Activated CD4-positive, alpha-beta T cell treated with anti-CD3 and anti-CD28 coated beads, Interleukin-2, amount 50 U/mL, for 24 hours (primary cell): ENCODE measurements at places on chromosomes 7 and 10.

DNA sequence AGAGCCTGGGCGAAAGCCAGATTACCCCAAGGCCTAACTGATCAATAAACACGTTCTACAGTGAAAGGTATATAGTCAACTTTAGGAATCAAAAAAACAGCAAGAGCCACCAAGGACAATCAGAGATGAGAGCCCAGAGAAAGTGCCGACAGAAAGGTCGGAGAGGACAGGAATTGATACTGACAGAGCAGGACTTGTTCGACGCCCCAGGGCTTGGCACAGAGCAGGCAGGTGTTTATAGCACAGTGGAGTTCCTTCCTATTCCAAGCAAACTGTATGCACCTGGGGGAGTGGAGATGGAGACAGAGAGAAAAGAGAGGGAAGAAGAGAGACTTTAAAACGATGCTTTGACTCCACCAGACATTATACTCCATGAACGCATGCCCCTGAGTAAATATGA, 39.5 kb downstream of the PPP1R3C start:
- DNase-seq = no peak

DNA sequence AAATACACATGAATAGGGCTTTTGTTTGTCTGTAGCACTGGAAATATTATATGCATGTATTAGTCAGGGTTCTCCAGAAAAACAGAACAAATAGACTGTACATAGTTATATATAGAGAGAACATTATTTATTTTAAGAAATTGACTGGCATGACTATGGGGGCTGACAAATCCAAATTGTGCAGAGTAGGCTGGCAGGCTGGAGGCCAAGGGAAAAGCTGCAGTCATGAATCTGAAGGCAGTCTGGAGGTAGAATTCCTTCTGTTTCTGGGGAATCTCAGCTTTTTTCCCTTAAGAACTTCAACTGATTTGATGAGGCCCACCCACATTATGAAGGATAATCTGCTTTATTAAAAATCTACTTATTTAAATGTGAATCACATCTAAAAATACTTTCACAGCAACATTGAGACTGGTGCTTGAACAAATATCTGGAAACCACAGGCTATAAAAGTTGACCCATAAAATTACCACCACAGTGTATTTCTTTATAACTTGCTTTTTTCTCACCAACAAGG, 344.2 kb upstream of the KIAA1217 start:
- DNase-seq = no peak

DNA sequence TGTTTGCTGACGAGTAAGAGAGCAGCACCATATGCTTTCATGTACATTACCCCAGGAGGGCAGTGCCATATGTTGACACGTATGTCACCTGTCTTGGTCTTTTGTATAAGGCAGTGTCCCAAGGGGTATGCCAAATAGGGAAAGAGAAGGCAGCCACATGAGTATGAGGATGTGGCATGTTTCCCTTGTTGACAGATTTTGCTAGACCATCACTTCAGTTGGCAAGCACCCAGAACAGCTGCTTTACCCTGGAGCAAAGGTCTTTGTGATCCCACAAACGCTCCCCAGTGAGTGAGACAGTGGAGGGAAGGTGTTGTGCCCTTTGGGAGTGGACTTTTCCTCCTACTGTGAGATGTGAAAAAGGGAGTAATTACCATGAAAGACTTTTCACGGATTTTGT, 350.1 kb downstream of the ETV1 start:
- no peak for DNase-seq

GRCh38 chr10:92419740-92420545, 129.0 kb downstream of the MARCHF5 start:
- DNase-seq = no peak

DNA sequence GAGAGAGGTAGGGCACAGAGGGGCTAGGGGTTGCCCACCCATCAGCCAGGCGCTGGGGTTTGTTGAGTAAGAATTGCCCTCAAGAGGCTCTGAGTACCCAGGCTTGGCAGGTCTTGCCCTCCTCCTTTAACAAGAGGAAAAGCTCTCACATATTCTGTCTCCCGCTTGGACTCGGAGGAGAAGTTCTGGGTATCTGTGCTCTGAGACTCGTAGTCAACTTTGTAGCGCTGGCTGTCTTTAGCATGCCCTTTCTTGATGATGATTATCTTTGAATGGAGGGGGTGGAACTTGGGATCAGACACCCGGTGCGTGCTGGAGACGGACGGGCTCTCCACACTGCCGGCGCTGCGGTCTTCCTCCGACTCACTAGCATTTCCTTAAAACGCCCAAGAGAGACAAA, 4.0 kb downstream of the IGFBP3 start:
- DNase-seq = no peak

- DNase-seq = peak; percentile 54
Measured at GRCh38 chr7:47945261-47946015, 2.8 kb downstream of the PKD1L1 start.

DNA sequence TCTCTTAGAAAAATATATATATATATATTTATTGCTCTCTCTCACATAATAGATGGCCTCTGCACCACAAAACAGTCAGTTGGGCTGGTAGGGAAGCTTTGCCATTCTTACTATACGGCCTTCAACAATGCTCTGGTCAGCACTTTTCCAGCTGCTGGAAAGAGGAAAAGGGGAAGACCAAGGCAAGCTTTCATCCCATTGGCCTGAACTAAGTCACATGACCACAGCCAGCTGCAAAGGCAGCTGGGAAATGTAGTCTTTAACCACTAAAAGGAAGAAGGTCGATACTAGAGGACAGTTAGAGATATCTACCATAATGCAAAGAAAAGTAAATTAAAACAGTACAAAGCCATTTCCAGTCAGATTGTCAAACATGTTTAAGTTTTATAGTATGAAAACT, 58.4 kb upstream of the MACROH2A2 start:
- no peak for DNase-seq

DNA sequence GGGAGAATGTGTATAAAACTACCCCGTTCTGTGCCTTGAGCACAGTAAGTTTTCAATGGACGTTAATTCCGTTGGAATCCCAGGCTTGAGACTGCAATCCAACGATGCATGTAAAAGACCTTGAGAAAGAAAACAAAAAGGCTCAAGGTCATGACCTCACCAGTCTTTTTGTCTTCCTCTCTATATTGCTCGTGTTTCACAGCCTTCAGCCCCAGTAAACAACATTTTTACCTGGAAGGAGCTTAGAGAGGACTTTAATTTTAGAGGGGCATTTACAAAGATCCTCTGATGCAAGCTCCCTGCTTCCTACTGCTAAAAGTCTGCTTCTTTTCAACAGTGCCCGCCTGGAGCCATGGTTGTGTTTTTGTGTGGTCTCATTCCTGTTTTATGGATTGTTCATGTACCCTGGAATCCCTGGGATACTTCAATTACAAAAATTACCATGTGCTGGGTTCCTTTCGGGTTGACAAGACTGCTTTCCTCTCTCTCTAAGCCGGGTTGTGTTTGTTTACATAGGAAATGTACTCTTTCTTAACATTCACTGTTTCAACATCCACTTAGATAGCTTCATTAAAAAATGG, 320.1 kb upstream of the NFE2L3 start:
- no peak for DNase-seq

DNA sequence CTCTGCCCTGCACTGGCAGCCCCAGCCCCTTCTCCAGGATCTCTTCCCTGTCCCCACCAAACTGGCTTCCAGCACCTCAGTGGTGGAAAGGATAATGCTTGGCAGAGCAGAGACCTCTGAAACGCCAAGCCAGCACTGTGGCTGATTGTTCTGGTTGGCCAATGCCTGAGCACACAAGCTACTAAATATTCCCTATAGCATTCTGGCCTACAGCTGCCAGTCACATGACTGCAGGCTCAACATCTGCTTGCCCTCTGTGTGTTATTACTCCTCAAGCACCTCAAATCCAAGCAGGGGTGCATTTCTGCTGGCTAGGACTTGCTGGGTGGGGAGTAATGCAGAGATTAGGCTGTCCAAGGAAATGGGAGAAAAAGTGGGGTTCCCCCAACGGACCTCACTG, 6.1 kb downstream of the TBATA start:
- no peak for DNase-seq

- DNase-seq = no peak
Measured at GRCh38 chr10:51993475-51993874, 294.1 kb upstream of the CSTF2T start.

GRCh38 chr7:19061331-19061730, 56.1 kb downstream of the TWIST1 start:
- DNase-seq = no peak

DNA sequence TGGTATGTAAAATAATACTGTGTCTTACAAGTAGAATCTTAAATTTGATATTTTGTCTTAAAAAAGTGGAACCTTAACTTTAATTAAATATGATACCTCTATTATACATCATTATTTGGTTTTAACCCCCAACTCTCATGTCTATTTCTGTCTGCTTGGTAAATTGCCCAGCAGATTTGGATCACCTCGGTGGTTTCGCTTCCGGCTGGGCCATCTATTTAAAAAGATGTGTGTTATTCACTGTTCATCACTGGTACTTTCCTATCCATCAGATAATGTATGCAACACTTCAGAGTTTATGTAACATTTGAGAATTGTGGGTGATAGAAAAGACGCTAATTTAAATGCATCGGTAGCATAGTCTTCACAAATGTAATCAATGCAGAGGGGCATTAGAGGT, 119.7 kb downstream of the SND1 start:
- DNase-seq = no peak

DNA sequence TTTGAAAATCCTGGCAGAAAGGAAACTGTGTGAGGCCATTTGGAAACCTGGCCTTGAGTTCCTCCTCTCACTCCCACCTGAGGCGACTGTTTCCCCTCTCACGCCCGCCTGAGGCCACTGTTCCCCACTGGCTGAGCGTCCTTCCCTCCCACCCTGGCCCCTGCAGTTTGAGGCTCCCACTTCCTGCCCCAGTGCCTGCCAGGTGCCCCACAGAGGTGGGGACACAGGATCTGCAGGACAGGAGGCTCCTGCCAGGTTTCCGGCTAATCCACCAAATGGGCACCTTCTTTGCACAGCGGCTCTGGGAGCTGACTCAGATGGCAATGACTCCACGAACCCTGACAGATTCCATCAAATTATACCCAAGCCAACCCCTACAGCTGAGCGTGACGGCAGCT, 24.3 kb upstream of the LARP4B start:
- no peak for DNase-seq

GRCh38 chr7:41467596-41467995, 235.3 kb downstream of the INHBA start:
- no peak for DNase-seq

GRCh38 chr7:118311121-118311836, 86.8 kb downstream of the ANKRD7 start:
- DNase-seq = no peak

DNA sequence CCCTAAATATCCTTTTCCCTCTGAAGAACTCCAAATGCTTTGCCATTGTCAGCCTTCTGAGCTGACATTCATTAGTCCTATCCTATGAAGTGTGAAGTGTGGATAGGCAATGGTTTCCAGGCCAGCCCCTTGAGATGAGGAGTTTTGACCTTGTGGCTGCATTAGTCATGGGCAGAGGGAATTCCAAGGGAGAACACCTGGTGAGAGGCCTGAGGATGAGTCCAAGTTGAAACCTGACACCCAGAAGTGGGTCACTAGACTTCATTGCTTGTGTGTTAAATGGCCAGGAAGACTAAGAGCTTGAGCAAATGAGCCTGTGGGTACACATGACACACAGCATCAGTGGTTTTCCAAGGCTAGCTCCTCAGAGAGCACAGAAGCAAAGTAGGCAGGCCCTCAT, 260.8 kb downstream of the SKAP2 start:
- no peak for DNase-seq

DNA sequence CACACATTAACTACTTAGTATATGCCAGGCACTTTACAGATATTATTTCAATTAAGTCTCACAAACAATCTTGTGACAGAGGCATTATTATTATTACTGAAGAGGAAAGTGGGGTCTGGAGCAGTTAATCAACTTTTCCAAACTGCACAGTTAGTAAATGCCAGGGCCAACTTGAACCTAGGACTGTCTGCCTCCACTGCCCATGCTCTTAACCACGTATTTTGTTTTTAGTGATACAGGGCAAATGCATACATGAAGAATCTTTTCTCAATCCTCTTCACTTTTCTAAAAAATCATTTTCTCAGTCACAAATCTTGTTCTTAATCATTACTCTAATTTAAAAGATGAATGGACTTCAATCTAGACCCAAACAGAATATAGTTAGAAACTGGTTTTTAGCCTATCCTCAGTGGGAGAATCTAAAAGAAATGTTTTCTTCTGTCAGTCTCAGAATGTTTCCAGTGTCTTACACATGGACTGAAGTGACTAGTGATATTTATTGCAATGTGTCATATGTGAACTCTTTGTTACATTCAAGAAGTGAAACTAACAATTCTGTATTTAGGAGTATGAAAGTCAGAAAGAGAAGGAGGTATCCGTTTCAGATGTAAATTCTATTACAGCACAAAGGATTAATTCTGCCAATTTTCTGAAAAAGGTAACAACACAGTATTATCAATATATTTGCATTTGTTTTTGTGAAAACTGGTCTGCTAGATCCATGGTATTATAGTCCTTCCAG, 55.5 kb upstream of the CCNJ start:
- DNase-seq = no peak

DNA sequence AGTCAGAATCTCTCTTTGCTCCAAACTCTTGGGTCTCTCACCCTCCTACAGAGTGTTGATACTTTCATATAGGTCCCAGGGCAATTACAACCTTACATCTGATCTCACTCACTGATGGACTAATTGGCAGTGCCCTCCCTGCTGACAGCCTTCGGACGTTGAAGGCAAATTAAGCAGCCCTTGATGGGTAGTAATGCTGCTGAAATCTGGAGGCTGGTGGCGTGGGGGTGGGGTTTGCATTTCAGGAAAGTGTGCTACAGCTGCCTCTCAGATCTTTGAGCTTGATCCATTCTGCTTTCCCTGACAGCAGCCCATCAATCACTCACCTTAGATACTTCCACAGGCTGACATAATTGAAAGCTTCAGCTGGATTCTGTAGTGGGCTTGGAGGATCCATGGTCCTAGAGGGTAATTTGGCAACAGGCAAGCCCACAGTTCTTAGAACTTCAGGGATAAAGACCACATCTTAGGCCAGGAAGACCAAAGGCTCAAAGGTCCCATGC, 349.1 kb upstream of the PODXL start:
- no peak for DNase-seq

DNA sequence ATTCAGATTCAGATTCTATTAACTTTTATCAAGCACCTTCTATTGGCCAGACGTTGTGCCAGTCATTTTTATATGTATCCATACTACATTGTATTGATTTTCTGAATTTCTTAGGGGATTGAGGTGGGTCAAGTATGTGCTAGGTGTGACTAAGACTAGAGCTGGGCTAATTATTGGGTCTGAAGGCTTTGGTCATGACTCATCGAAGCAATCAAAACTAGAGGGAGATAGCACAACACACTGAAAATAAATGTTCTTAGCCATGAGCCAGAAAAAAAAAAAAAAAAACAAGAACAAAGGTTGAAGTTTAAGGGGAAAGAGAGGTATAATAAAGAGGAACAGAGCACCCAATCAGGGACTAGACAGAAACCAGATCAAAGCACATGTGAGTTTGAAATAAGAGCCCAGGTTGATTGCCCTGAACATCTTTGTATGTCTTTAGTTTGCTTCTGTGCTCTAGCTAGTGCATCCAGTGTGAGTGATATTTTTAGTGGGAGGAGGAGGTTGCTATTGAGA, 171.6 kb upstream of the FOXP2 start:
- DNase-seq = no peak

DNA sequence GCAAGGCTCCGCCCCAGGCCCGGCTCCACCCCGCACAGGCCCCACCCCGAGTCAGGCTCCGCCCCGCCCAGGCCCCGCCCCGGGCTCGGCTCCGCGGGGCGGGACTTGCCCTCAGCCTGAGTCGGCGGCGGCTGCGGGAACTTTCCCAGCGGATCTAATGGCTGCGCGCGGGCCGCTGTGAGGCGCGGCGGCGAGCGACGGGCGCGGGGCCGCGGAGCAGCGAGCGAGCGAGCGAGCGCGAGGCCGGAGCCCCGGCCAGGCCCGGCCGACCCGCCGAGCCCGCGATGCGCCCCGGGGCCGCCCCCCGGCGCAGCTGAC, at the start of gene INPP5A:
TSS of gene INPP5A (plus strand) at position 104 of the 318 bp plus-strand sequence. CDS start 310 bp downstream, outside the sequence.
- DNase-seq = no peak
